ENCODE measurements at places on chromosomes 3 and 15.

DNA sequence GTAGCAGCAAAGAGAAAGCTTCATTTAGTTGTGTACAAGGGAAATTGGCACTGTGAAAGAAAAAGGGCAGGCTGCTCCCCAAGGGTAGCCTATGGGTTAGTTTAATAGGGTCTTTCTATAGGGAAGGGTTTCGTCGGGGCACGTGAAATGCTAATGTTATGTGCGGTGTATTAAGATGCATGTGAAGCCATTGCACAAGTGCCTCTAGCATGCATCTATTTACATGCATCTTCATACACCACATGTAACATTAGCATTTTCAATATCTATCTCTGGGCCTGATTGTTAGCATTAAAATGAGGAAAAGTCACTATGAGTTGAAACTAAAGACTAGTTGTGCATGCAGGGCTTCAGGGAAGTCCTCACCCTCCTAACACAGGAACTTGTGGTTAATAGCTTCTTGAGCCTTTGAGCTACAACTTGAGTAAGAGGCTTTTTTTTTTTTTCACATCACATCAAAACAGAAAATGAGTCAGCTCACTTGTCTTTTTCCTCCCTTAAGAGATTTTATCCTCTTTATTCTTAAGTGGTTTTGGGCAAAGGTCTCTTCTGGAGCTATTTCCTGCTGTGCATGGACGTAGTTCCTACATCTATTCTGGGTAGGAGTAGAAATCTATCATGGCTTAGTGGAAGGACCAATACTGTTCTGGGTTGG is 613.4 kb downstream of the ZPLD1 start:
- no peak for DNase-seq

DNA sequence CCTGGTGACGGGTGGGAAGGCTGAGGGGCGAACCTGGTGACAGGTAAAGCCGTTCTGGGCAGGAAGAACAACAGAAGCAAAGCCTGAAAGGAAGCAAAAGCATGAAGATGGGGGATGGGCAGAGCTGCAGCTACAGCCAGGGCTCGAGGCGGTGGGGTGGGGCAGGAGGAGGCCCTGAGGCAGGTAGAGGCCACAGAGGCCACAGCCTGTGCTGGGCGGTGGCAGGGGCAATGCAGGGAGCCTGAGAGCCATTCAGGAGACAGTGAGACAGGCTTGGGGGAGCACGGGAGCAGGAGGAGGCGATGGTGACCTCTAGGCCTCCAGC is 8.2 kb downstream of the PCSK6 start:
- no peak for DNase-seq

DNA sequence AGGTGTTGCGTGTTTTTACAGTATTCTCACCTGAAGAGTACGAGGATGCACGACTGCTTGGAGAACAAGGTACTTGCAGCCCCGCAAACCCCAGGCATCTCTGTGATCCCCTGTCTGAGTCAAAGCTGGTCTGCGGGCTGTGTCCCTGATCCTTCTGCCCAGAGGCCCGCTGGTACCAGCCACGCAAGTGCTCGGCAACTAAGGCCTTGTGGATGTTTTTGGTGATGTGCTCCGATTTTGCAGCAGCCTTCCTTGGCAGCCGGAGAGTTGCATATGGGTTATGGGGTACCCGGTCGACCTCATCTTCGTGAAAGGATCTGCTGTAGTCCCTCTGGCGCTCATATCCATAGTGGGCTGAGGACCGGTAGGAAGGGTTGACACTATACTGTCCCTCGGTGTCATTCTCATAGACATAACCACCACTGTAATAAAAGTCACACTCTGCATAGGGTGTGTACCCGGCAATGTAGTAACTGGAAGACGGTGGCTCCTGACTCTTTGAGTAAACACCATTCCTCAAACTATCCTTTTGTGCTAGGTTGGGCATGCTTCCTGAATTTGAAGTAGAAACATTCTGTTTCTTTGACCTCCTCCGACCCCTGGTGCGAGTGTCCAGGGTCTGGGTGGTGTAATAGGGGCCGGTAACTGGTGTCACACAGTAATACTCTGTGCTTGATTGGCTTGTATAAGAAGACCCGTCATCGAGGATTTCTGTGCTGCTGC is 58.6 kb upstream of the LMOD3 start:
- no peak for DNase-seq

DNA sequence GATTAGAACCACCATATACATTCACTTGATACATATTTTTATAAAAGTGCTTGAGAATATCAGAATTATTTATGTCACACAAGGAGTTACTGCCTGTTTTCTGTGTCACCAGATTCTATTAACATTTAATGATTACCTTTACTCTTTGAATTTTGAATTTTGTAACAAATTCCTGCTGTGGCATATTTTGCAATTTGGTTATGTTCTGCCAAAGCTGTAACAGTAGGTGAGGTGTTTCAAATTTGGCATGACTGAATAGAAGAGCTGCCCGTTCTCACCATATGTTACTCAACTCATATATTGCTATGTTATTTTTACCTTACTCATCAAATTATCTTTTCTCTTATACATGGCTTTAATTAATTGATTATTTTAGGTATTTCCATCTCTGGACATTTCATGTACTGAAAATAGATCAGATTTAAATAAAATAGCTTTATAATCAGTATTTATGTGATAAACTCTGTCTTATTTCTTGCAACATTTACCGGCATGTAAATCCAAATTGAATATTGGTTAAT is 18.9 kb downstream of the PML start:
- DNase-seq = no peak

DNA sequence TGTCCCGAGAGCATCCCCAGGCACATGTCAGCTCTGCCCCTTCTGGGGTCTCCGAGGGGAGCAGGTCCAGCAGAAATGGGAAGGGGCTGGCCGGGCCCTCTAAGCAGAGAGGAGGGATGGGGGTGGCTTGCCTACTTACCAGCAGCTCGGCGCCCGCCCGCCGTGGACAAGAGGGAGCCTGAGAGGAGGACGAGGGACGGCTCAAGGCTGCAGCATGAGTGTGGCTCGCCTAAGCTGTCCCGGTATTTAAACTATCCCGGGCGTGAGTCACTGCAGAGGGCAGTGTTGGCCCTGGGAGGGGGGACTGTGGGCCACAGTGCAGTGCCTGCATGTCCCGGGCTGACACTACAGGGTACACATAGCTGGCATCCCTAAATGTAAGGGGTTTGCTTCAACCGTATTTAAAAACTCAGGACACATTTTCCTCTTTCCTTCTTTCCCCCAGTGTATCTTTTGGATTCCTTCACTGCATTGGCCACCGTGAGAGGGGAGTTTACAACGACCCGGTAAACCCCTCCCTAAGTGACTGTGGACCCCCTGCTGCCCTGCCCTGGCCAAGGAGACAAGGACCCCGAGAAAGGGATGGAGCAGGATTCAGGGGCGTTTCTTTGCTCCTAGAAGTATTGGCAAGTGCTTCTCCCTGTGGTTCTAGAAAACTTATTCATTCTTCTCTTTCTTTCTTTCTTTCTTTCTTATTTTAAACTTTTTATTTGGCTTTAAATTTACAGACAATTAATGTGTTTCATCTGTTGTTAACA is at the start of gene LRRC15:
TSS of gene LRRC15 (minus strand) at position 222 of the 758 bp plus-strand sequence. CDS start 8,700 bp downstream, outside the sequence.
- DNase-seq = peak; percentile 41

DNA sequence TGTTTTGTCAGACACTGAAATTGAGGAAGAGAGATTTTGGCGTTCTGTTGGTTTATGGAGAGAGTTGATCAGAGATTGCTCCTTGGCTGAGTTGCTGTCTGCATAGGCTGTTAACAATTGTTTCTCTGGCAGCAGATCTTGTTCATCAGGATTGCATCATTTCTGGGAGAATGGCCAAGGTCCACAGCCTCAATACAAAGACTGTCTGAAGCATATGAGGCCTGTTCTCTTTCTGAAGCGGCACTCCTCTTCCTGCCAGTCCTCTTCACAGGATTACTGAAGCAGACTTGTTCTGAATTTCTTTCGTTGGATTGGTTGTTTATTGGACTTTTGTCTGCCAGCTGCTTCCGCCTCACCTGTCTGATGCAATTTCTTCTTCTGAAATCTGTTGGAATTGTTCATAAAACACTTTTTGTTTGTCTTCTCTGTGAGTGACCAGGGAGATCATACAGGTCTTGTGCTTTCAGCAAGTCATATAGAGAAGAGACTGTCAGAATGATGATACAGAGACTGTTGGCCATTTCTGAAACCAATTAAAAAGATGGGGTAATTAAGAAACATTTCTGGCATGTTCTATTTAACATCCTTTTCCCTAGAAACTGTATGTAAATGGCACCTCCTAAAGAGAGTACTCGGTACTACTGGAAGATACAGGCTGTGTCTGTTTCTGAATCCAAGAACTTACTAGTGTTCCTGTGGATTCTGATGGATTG is 25.5 kb downstream of the SETD5 start:
- peak; percentile 49 for DNase-seq

DNA sequence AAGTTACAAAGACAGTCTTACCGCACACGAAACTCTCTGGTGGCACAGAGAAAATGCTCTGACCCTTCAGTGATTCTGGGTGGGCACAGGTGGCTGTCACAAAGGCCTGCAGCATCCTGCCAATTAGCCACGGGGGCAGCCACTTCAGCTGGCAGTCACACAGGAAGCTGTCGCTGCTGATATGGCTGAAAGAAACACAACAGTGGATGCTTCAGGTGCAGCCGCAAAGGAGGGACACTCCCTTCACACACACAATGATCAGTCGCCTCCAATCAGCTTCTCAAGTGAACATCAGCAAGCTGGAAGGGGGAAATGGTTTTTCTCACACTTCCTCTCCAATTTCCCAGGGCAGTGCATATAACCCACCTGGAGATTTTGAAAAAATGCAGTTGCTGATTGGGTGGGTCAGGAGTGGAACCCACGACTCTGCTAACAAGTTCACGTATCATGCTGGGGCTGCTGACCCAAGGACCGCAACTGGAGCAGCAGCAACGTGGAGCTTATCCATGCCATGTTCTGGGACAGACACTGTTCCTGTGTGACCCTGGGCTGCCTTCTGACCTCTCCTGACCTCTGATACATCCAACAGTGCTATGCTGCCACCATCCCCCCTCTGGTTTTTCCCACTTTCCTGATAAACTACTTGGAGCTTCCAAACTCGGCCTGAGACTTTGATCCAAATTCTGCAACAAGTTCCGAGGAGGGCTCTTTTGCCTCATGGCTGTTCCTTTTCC is 106.6 kb downstream of the LRIG1 start:
- DNase-seq = no peak

DNA sequence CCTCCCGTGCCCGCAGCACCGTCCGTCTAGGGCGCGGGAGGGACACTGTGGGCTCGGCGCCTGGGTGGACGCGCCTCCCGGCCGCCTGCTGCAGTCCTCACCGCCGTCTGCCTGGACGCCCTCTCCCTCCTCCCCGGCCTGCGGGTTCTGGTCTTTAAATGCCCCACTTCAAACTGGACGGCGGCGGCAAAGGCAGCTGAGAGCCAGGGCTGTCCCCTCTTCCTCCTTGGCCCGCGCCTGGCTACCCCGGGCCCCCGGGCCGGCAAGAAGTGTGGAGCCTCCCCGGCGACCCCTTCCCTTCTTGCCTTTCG is 426 bp downstream of the CBLB start:
- DNase-seq = peak; percentile 59

GRCh38 chr3:112814266-112814665 is 32.4 kb downstream of the CD200R1L start:
- DNase-seq = no peak

DNA sequence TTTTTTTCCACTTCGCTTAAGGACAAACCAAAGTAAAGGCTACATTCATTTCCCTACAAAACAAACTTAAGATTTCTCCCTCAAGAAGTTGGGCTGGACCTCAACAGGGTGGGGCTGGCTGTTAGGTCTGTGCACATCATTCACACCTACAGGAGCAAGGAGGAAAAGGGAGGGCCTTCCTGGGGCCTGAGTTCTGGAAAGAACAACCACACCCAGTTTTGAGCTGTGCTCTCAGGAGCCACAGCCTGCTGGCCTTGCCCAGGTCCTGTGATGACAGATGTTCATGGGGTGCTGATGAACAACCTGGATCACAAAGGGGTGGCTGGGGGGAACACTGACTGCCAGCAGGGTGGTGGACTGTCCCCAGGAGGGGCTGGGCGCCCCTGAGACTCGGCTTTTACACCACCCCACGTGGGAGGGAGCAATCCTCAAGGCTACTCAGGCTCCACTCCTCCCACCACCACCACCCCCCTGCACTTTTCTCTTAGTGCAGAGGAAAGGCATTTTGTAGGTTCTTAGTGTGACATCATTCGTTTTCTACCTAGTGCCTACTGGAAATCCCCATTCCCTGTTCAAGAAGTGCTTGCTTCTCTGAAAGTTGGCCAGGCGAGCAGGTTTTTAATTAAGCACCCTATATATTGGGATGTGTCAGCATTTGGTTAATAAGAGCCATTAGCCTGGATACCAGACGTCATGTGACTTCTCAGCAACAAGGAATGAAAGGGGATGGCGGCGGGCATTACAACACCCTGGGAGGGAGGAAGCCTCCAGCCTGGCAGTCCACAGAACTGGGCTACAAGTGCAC is 35.7 kb downstream of the CCNB2 start:
- DNase-seq = no peak

GRCh38 chr3:35523838-35524237 is 115.5 kb upstream of the ARPP21 start:
- no peak for DNase-seq

- no peak for DNase-seq
Observed at GRCh38 chr3:150145659-150146058, 175.0 kb upstream of the PFN2 start.

All from neuronal stem cell (in vitro differentiated cells).